Bone marrow (tissue), 2 donors: ENCODE measurements at places on chromosomes 2 and 18.

GRCh38 chr2:42973726-42974125 lies 181.3 kb upstream of the HAAO start:
- no peak for DNase-seq

DNA sequence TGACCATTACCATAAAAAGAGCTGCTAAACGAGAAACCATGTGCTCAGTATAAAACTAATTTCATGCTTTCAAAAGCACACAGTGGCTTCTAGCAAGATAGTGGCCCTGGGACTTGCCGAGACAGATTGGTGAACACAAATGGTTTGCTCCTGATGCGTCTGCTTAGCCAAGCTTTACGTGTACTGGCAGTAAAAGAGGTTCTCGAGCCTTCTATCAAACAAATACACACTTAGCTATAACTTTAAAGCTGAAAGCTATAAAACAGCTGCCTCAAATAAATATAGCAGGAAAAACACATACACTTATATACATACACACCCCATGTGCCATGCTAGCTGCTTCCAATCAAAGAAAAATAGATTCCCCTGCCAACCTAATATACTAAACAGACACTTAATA lies 117.0 kb downstream of the ZNF385B start:
- no peak for DNase-seq

GRCh38 chr2:168152902-168153530 lies 94.4 kb downstream of the STK39 start:
- DNase-seq: no peak

DNA sequence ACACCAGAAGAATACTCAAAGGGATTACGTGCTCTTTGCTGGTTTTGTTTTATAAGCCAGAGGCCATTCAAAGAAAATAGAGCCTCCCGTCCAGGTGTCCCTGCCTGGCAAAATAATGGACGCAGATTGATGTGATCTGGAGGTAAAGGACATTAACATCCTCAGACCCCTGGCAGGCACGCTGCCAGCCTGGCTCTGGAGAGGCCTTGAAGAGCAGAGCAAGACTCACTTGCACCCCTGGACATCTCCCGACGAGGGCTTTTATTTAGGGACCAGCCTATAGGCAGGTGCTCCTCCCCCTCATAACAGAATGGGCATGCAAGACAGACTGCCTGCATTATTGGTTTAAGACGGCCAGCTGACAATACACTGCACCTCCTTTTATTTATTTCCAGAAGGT lies 291.3 kb downstream of the BCL11A start:
- no peak for DNase-seq

- DNase-seq: no peak
Observed at GRCh38 chr2:164495491-164496223, 125.6 kb downstream of the GRB14 start.

GRCh38 chr18:31243740-31244512 lies 74.0 kb upstream of the DSG1 start:
- no peak for DNase-seq

DNA sequence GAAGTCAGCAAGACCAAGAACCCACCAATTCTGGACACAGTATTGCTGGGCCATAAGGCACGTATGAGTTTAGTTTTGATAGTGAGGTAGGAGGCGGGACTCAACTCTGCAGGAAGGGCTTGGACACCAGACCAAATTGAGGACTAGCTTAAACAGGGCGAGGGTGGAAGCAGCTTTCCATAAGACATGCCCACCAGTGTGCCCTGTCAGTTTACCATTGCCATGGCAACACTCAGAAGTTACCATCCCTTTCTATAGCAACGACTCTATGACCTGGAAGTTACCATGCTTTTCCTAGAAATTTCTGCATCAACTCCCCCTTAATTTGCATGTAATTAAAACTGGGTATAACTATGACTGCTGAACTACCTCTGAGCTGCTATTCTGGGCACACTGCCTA lies 2.8 kb downstream of the M1AP start:
- DNase-seq: no peak

- DNase-seq: no peak
Observed at GRCh38 chr2:18413676-18414396, 146.6 kb downstream of the RDH14 start.

DNA sequence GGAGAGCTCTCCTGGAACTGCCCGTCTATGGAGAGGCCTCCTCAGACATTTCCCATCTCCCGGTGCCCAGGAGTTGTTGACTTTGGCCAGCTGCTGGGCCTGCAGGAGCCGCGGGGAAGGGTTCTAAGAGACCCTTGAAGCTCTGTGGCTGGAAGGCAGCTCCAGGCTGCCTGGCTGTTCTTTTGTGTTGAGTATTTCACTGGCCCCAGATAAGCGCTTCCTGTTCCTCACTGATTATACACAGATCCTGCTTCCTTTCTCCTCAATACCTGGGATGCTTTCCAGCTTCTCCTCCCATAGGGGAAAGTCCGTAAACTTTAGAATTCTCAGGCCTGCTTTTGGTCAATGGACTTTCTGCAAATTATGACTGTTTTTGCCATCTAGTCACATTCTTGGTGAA lies 57.8 kb downstream of the TGOLN2 start:
- DNase-seq: no peak

GRCh38 chr2:32768387-32769174 lies 140.7 kb downstream of the TTC27 start:
- no peak for DNase-seq

- no peak for DNase-seq
Observed at GRCh38 chr2:63051795-63052333, 1.2 kb downstream of the OTX1 start.

GRCh38 chr18:51278045-51278649 lies 80.7 kb upstream of the MEX3C start:
- peak; percentile 3 for DNase-seq

DNA sequence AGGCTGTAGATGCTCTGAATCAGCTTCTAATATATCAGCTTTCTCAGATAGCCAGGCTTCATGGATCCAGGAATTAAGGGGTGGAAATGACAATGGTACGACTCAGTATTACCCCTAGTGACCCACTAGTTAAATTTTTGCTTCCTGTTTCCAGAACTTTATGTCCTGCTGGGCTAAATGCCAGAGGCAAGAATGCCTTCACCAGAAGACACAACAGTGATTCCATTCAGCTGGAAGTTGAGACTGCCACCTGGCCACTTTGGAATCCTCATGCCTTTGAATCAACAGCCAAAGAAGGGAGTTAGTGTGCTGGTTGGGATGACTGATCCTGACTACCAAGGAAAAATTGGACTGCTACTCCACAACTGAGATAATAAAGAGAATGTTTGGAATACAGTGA lies 239.1 kb downstream of the ASXL3 start:
- no peak for DNase-seq

GRCh38 chr18:39225373-39225772 lies 1659.8 kb upstream of the CELF4 start:
- DNase-seq: no peak

GRCh38 chr2:47253447-47253846 lies 98.3 kb upstream of the STPG4 start:
- no peak for DNase-seq

GRCh38 chr18:13339653-13340052 lies 121.1 kb downstream of the LDLRAD4 start:
- DNase-seq: no peak
